Fibroblast of villous mesenchyme (primary cell): ENCODE measurements at places on chromosomes 12 and 14. TPM values are rescaled to one million over a fixed set of nuclear protein-coding genes. Genes with fewer than 3 reads are reported as not detected.

The TEX52 gene
- total RNA-seq: not detected in 2 replicates

The ORAI1 gene
- total RNA-seq: 9.7 and 12.5 TPM in 2 replicates

The KRT83 gene
- total RNA-seq: not detected in 2 replicates

GRCh38 chr12:14774906-14775635 is 28.2 kb downstream of the WBP11 start:
- peak; percentile 80 for DNase-seq

DNA sequence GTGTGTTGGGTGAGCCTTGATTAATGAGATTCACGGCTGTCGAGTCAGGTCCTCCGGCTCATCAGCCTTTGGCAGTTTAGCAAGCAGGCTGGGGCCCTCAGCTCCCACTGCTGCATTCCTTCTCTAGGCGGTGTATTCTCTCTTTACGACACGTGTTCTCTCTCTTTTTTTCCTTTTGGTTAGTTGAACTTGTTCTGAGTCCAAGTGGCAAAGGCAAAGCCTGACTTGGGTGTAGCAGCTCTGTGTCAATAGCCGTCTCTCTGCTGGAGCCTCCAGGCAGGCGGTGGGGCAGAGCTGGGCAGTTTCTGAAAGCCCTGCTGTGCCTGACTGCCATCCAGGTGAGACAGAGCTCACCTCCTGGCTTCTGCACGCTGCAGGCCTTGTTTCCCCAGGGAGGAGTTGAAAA is 46.6 kb downstream of the SUSD6 start:
- DNase-seq: peak; percentile 30

- no peak for DNase-seq
Observed at GRCh38 chr14:45364565-45365156, 111.7 kb upstream of the MIS18BP1 start.

GRCh38 chr12:51678086-51678724 is 87.2 kb downstream of the SCN8A start:
- peak; percentile 54 for DNase-seq
